ENCODE measurements at places on chromosomes 3 and 15. TPM values are rescaled to one million over a fixed set of nuclear protein-coding genes. Genes with fewer than 3 reads are reported as not detected.

Gene GOLGA6A
- total RNA-seq, result not detected

Gene GOLGA8S
- total RNA-seq, result not detected

Gene AP3B2
- 1.6 TPM for total RNA-seq

Gene UROC1
- not detected for total RNA-seq

Gene DTWD1
- 46.1 TPM for total RNA-seq

Gene SLC12A1
- total RNA-seq, result not detected

Gene ADAMTS7
- total RNA-seq, result 13.6 TPM

Gene EPHB1
- total RNA-seq, result 1.5 TPM

Gene COMMD2
- 31.8 TPM for total RNA-seq

Gene TMEM158
- 64.1 TPM for total RNA-seq

Gene FETUB
- total RNA-seq, result not detected

Gene NR2E3
- total RNA-seq, result not detected

Gene ZIC1
- 125 TPM for total RNA-seq

Gene DISP2
- total RNA-seq, result 0.65 TPM
